ENCODE measurements at places on chromosomes 4 and X.

GRCh38 chr4:28444886-28445496 is 1584.3 kb downstream of the STIM2 start:
- DNase-seq: no peak

DNA sequence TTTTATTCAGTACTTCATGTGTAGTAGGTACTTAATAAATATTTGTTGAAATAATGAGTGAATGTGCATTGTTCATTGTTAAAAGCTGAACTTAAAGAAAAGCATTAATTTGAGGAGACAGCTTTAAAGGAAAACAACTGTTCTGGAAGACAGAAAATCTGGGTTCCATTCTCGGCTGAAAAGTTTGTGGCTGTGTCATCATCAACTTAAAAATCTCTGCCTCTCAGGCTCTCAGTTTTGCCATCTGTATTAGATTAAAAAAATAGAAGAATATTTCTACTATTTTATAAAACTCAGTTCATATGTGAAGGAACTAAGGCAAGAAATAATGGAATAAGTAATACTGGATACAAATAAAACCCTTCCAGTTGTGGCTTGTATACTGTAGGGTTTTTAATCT is 62.5 kb downstream of the FSTL5 start:
- DNase-seq: no peak

GRCh38 chr4:106996490-106996889 is 39.6 kb downstream of the DKK2 start:
- DNase-seq: no peak

GRCh38 chrX:4925911-4926310 is 1212.5 kb upstream of the PRKX start:
- DNase-seq: no peak

- DNase-seq: no peak
Observed at GRCh38 chr4:80646061-80646460, 310.5 kb downstream of the CFAP299 start.

GRCh38 chr4:85994576-85994975 is 365.3 kb downstream of the MAPK10 start:
- DNase-seq: no peak

- DNase-seq: no peak
Observed at GRCh38 chr4:84907145-84907544, 59.3 kb downstream of the WDFY3 start.

DNA sequence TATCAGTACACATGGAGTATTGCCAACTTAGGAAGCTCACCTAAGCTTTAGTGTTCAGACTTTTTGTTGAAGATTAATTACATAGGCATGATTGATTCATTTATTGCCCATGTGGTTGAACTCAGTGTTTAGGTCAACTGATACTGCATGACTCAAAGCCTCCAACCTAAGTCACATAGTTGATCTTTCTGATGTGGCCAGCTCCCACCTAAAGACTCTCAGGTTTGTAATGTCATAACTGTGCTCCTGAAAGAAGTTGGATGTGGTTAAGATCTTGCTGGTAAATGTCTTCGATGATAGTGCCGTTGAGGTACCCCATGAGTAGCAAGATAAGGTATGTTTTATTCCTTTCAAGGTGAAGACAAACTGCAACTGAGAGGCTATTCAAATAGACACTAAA is 192.5 kb downstream of the EDA start:
- no peak for DNase-seq

- DNase-seq: no peak
Observed at GRCh38 chrX:155893521-155893920, 12.4 kb downstream of the VAMP7 start.

- DNase-seq: no peak
Observed at GRCh38 chrX:135984791-135985156, 461 bp upstream of the SLC9A6 start.

DNA sequence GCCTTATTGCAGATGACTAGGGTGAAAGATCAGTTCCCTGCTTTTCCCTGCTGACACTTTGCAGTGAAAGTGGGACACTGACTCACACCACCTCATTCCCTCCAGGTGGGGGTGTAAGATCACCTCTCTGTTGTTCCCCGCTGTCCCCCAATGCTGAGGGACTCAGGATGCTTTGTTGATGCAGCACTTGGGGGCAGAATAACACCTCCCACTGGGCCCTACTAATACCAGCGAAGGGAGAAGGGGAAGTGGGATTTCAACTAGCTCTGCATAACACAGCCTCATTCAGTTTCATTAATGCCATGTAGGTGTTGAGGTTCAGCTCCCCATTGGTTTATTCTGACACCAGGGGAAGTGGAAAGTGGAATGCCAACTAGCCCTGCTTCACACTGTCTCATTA is 43.6 kb upstream of the IL1RAPL2 start:
- DNase-seq: no peak

DNA sequence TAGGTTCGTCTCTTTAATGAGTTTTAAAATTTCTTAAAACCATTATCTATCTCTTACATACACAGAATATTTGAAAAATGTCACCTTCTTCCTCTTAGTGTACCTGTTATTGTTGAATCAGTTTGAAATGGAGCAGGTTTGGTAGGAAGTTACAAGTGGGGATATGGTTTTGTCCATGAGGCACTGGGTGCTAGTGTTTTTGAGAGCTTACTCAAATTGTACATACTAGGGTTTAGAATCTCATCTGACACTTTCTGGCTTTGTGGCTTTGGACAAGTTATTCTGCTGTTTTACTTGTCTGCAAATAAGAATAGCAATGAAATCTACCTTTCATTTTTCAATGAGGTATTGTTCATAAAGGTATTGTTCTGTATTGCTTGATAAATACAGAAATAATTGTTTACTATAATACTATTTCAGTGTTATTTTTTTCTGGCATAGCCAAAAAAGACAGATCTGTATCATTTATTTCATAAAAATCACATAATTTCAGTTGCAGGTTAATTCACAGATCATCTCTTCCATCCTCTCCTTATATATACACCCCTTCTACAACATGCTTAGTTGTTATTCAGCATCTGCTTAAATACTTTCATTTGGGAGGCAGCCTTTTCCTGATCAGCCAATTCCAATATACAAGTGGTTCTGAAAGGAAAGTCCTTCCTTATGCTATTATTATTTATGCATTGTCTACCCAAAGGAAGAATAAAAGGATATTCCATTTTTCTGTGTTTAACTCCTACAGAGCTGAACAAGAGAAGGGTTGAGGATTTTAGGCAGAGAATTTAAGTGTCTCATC is 13.3 kb downstream of the NCAPG start:
- DNase-seq: no peak

DNA sequence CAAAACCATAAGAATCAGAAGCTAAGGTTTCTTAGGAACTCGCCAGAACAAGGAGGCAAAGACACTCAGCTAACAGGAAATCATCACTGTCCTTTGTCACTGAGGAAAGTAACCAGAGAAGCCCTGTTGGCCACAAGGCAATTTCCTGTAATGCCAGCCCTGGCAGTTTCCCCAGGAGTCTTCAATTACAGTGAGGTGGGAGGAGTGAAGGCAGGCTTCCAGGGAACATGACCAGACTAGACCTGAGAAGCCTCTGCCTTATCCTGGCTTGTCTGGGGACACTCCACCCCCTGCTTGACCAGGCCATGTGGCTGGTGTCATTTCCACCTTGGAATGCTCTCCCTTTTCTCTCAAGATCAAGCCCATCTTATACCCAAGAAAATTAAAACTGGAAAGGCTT is 125.3 kb downstream of the COL4A6 start:
- no peak for DNase-seq

DNA sequence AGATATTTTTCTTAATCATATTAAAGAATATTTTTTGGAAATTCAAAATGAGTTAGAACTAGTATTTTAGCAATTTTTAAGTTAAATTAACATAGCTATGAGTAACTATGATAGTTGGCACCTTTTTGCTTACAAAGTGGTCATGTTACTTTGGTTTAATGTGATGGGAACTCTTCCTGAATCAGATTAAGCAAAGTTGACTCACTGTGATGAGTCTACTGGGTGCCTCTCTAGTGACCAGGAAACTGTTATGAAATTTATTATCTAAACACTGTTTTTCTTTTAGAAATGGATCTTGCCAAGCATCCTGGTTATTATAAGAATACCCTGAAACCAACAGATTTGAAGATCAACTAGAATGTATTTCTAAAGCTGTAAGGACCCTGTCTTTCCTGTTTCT is 985.8 kb downstream of the TRAM1L1 start:
- DNase-seq: no peak

DNA sequence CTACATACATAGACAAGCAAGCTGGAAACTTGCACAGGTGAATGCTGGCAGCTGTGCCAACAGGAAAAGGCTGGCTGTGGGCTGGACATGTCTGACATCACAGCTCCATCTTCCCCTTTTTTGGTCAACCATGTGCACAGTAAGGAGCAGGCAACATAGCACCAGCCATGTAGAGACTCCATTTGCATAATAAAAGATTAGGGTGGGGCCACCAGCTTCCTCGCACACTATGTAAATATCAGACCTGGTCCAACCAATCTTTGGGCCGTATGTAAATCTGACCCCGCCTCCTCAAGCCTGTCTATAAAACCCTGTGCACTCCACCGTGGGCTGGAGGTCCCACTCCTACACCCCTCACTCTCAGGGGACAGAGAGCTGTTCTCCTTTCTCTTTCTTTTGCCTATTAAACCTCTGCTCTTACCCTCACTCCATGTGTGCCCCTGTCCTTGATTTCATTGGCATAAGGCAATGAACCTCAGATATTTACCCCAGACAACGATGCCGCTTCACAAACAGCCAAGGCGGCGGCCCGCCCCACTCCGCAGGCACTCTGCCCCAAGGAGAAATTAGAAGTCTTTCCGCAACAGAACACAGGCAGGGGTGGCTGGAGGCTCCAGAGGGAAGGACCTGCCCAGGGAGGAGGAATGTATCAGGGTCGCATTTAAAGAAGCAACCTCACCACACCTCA is 862.2 kb downstream of the TRIML1 start:
- no peak for DNase-seq

GRCh38 chr4:119788349-119789266 is 160.0 kb upstream of the PDE5A start:
- DNase-seq: no peak

DNA sequence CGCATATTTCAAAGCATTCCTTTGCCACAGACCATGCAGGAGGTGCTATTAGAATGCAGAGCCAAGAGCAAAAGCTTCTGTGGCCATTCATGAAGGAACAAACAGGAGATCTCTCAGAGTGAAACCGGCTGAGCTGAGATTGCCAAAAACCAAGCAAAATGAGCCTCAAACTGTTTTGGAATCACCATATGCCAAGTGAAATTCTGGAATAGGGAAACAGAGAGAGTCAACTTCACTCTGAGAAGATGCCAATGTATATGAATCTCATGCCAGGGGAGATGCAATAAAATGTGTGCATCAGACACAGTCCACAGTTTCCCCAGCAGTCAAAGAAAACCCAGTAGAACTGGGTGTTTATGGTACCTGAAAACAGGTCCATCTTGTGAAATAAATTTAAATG is 42.3 kb downstream of the SRPX start:
- DNase-seq: no peak

GRCh38 chr4:13851085-13851940 is 223.8 kb upstream of the BOD1L1 start:
- DNase-seq: no peak

GRCh38 chr4:56657818-56658217 is 23.3 kb downstream of the HOPX start:
- no peak for DNase-seq

GRCh38 chr4:14874990-14875389 is 127.3 kb upstream of the CPEB2 start:
- no peak for DNase-seq

- DNase-seq: no peak
Observed at GRCh38 chrX:10965174-10965798, 145.8 kb upstream of the HCCS start.

DNA sequence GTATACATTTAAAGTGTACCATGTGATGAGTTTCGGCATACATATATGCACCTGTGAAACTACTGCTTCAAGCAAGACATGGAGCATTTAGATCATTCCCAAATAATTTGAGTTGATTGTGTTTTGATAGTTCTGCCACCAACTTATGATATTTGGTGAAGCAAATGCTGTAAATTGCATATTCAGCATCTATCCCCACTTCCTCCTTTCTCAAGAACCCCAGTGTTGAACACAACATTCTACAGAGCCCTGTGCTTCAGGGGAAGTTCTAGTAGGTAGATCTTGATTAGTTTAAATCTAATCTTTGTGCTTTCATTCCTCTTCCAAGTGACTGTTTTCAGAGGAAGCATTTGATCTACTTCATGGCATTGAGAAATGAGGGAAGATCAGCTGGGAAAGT is 5.4 kb upstream of the SHROOM3 start:
- DNase-seq: no peak

- no peak for DNase-seq
Observed at GRCh38 chr4:131426023-131426758, 1722.9 kb upstream of the PCDH10 start.

GRCh38 chr4:152014280-152014679 is 253.5 kb upstream of the GATB start:
- no peak for DNase-seq

- DNase-seq: no peak
Observed at GRCh38 chr4:20383283-20383682, 131.6 kb downstream of the SLIT2 start.

All from T-helper 22 cell (primary cell).